ENCODE measurements at places on chromosomes 5 and 9.
A peak's percentile ranks its signal among the peaks of the same experiment; 100 is the strongest.

GRCh38 chr5:10133830-10134229 is 115.9 kb downstream of the ATPSCKMT start:
- DNase-seq: no peak

DNA sequence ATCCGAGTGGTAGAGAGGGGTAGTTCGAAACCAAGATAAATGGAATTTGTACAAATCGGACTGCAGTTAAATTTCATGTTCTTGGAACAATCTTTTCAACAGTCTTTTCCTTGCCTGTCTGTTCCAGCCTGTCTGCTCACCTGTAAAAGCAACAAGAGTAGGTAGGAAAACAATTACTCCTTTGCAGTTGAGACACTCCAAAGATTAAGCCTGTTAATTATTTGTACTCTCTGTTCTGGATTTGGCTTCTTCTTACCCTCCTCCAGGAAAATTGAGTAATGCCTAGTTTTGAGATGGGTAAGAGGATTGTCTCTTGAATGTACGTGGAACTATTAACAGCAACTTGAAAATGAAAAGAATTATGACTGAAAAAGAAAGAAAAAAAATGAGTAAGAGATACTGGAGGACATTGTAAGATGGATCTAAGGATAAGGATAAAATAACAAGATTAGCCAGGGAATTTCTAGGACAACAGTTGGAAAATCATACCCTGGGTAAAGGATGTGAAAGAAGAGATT is 24.3 kb downstream of the SPAAR start:
- DNase-seq: no peak

DNA sequence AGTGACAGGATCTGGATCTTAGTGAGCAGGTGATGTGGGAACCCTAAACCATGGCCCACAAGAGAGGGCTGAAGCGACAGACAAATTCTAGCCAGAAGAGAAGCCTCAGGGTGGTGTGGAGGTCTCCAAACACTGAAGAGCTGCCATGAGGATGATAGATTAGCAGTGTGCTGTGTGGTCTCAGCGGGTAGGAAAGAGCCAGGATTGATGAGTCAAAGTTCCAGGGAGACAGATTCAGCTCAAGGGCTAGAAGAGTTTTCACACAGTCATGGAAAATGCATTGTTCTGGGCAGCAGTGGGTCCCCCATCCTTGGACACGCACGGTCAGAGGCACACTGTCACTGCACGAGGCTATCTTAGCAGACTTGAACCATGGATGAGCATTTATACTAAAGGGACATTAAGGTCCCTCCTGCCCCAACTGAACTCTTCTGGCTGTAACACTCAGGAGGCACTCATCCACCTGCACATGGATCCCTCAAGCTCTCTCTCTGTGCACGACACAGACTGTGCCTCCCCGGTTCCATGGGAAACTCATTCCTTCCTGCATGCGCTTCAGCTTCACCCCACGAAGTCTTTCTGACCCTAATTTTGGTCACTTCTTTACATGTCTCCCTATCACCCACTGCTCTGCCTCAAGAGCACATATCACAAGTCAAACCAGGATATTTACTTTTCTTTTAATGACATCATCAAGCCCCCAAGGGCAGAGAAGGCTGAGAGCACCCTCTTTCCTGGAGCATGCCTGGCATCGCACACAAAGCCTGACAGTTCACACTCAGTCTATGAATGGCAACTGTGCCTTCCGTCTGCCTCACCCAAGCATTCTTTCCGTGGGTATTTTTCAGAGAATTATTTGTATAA is 84.8 kb downstream of the TLE1 start:
- no peak for DNase-seq

DNA sequence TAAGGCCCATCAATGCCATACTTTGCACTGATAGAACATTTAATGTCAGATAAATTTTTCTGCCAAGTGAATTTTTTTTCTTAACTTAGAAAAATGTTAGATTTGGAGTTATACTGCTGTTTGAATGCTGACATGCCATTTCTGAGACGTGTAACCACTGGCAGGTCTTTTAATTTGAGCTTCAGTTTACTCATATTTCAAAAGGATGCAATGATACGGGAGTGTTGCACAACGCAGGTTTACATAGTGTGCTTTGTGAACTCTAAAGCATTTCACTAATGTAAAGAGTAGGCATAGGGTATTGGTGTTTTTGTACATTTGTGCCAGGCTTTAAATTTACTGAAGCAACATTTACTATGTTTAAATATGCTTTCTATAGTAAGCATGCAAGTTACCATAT is 4.2 kb downstream of the ZBTB43 start:
- no peak for DNase-seq

DNA sequence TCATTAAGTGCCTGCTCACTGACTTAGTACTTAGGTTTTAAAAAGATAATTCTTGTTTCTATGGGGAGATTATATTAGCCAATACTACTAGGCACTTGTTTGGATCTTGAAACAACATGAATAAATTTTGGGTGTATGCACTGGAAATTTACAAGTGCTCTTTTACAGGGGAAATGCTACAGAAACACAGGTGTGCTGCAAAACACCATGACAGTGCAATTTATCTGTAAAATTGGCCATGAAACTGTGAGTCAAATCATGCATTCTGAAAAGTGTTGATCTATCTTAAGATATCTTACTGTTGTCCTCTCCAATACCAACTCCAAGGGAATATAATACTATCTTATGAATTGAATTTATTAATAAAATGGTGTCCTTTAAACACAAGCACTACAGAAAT is 12.1 kb upstream of the PCDHB1 start:
- DNase-seq: no peak

DNA sequence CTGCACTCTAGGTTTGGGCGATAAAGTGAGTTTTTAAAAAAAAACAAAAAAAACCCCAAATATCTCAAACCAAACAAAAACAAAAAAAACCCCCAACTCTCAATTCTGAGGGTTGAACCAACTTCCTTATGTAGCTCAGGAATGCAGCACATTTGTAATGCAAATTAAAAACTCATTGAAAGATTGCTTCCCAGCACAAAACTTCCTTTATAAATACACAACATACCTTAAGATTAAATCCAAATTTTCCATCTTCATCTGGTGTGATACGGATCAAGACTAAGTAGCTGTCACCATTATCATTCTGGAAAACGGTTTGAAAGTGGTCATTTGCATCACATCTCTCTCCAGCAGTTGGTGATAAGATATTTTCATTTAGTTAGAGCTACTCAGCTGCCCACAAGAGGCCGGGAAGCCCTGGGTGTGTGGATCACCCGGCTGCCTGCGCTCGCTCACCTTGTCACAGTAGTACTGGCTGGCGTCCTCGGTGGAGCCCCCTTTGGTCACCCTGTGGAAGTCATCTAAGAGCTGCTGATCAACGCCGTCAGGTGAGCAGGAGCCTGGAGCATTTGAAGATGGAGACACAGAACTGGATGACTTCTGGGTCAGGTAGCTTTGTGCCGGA is 88.2 kb downstream of the PTPN3 start:
- no peak for DNase-seq

DNA sequence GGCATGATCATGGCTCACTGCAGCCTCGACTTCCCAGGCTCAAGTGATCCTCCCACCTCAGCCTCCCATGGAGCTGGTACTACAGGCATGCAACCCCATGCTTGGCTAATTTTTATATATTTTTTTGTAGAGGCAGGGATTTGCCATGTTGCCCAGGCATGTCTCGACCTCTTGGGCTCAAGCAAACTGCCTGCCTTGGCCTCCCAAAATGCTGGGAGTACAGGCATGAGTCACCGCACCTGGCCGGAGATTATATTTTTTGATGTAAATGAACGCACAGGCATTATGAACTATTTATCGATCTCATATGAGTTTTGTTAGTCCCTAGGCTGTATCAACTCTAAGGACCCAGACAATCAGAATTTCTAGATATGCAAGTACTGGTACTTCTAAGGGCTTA is 25.5 kb upstream of the CEP120 start:
- DNase-seq: no peak

DNA sequence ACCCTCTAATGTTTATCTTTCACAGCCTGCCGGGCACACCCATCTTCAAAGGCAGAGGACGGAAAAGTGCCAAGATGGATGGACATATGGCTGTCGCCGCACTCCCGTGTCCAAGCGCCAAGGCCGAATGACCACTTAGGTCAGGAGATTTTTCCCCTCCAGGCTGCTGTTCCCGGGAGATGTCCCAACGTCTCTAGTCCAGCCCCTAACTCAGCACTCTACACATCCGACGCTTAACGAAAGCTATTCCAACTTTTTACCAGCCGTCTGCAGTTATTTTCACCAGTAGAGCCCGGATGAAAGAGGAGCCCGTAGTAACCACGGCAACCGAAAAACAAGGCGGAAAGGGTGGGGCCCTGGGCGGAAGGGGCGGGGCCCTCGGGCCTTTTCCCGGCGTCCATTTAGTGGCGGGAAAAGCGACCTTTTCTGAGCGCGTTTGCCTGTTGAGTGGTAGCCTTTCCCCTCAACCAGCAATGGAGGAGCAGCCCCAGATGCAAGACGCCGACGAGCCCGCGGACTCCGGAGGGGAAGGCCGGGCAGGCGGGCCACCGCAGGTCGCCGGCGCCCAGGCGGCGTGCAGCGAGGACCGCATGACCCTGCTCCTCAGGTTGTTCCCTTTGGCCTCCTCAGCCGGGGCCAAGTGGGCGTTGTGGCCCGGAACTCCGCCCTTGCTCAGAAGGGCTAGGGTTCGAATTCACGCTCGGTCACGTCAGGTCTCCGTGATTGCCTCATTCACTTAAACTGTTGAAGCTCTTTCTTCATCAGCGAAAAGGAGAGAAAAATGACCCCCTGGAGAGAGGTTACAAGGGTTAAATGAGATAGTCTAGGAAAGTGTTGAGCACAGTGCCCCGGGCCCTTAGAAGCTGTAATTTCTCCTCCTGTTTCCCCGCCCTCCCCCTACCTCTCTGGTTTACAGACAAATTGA is at the start of gene CENPH:
Gene CENPH (plus strand): TSS at position 422 of the 925 bp plus-strand sequence. CDS start 52 bp downstream, at position 474.
- peak; percentile 92 for DNase-seq

DNA sequence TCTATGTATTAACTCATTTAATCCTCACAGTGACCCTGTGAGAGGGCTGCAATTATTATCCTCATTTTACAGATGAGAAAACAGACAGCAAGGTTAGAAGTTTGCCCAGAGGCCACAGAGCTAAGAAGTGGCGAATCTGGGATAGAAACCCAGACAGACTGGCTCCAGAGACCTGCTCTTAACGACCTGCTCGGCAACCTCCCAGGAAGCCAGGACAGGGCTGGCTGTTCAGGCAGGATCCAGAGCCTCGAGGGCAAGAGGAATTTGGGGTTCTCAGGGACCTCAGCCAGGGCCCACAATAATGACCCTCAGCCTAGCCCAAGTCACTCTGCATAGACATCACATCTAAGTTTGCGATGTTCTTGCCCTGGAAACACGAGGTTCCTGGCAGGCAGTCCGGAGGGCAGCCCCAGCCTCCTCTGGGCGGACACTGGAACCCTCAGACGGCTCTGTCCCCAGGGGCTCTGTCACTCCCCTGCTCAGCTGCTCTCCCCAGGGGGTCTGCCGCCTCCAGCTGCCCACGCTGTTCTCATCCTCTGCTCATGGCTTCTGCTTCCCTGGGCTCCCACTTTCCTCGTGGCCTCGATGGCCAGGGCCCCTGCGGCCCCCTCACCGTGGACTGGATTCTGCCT is 138.5 kb upstream of the ERCC6L2 start:
- DNase-seq: no peak

GRCh38 chr5:151128817-151129216 is 28.8 kb downstream of the ANXA6 start:
- no peak for DNase-seq

All from CD4-positive, alpha-beta T cell treated with Interleukin-12 subunit alpha and Interleukin-12 subunit beta, for 1 hour (primary cell).